Liver (tissue), 10 donors: ENCODE measurements at places on chromosomes 5 and 9. TPM values are rescaled to one million over a fixed set of nuclear protein-coding genes. Genes with fewer than 3 reads are reported as not detected.

- DNase-seq: peak; percentile 98
These were observed at the start of gene KDM3B for GRCh38 chr5:138352071-138352721. Gene KDM3B, plus strand, starts transcription at chr5:138352685. Its CDS starts 111 bp downstream, at chr5:138352796.

DNA sequence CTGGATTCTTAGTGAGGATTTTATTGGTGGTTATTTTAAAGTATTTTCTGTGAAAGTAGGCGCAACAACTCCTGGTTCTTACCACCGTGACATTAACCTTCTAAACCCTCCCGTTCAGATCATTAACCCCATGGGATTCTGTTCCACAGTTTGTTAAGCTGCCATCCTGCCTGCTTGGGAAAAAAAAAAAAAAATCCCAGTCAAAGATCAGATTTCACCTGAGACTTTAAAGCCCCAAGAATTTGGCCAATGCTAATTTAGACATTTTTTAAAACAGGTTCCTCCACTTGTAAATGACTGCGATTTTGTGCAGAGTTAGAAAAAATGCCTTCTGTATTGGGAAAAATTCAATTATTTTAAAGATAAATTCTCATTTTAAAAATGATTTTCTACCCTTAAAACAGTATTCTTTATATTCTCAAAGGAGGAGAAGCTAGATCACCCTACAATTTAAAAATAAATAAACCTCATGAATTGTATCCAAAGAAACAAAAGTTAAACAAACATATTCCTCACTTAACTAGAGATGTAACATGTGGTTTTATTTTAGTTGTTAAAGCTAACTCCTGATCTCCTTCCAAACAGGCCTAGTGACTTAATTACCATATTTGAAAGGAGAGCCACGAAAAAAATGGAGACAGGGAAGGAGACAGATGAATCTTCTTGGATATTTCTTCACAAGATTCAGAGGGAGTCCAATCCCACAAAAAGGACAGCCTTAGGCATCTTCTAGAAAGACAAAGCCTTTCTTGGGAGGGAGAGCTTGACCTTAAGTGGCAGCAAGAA, 93.1 kb upstream of the IFNK start:
- no peak for DNase-seq

GRCh38 chr9:86355814-86356213, 1.6 kb upstream of the TUT7 start:
- DNase-seq: no peak

The PRDM9 gene
- not detected for polyA plus RNA-seq
